ENCODE measurements at places on chromosomes 11 and 22.

- no peak for DNase-seq
These were observed 8.2 kb downstream of the RRP7A start for GRCh38 chr22:42511401-42511891.

DNA sequence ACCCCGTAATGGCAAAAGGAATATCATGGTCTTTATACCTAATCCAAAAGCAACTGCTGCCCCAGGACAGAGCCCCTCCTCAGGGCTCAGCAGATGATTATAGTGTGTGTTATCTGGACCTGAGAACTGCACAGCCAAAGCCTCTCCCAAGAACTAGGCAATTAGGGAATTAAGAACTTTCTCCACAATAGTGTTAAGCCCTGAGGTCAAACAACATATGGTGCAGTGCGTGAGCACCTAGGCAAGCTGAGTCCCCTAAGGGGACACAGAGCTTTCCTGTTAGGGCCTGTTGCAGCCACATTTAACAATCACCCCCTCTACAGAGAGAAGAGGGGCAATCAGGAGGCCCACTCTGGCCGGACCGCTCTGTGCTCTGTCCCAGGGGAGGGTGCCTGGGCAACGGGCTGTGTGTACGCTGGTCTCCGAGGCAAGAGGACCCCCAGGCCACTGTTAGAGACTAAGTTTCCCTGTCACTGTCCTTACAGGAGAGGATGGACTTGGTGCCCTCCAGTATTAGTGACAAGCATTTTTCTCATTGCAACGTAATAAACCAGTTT is 1.4 kb upstream of the KCNJ5 start:
- DNase-seq: no peak

DNA sequence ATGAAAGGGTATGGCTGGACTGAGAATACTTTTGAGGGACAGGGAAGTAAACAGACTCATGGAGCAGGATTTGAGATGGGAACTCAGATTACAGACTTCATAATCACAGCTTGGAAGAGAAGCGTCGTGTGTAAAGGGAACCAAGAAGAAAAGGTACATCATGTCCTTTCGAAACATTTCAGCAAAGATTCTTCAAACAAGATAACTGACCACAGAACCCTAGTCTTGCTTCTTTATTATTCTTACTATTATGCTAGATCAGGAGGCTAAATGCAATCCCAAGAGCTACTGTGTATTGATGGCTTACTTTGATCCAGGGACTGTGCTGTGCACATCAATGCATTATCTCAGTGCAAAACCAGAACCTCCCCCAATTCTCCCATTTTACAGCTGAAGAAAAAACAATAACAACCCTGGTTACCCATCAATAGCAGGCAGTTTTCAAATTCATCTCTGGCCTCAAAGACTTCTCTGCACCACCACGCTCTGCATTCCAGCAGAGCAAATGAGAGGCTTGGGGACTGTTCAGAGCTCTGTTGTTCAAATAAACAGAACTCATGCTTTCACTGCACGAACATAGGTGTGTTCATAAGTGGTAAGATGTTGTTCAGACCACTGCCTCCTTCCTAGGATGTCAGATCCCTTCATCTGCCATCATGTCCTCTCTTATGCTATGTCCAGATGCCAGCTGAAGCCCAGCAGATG is 104.8 kb upstream of the NAV2 start:
- no peak for DNase-seq

DNA sequence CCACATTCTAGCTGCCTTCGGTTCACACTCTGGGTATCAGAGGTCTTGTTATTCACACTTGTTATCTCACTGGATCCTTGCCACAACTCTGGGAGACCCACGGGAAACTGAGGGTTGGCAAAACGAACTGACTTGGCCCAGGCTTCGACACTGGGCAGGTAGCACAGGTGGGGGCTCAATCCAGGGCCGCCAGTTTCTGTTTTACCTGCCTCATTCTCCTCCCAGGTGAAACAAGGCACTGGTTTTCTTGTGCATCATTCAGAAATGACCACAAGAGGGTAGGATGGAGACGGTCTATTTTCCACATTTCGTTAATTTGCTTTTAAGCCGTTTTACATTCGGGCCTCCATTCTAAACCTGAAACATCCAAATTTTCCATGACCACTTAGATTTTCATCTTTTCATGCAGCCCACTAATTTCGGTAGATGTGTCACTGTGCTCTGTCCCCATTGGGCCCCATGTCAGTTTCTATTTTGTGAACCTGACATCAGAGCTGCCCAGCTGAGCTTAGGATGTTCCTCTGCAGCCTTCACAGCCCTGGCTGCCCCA is 108.1 kb downstream of the KIAA1671 start:
- DNase-seq: no peak

GRCh38 chr11:86660088-86660487 is 12.3 kb downstream of the ME3 start:
- no peak for DNase-seq

GRCh38 chr22:47102648-47103047 is 340.2 kb downstream of the TBC1D22A start:
- no peak for DNase-seq

GRCh38 chr11:80993536-80993935 is 1552.7 kb upstream of the TENM4 start:
- DNase-seq: no peak

- no peak for DNase-seq
These were observed 3.8 kb upstream of the TTLL8 start for GRCh38 chr22:50061824-50062355.

DNA sequence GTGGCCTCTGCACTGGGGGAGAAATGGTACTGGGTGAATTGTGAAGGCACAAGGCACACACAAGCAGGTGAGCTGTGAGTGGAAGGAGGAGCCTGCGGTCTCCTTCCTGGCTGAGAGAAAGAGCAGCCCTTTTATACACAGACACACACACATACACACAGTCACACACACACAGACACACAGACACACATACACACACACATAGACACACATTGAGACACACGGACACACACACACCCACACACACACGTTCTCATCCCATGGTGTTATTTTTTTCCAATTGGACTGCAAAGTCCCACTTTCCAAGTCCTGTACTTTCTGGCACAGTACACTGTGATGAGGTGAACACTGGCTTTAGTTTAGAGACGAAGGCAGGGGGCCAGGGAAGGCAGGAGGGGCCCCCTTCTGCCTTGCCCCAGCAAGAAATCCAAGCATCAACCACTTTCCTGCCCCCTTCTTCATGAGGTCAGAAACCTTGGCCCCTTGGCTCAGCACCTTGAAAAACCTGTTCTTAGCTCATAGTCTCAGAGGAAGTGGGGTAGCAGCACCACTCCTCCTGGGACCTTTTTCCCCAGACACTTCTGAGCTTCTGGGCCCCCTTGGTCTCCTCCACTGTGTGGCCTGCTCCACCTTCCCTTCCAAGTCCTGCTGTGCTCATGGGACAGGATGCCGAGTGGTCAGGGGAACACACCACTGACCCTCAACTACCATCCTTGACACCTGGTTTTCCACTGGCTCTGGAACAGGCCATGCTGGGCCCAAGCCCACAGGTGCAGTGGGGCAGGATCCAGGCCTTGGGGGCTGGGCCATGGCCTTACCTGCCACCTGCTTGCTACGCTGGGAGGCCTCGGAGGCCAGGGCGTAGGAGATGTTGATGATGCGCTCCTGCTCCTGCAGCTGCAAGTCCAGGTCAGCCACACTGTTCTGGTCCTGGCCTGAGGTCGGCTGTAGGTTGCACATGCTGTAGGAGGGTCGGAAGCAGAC is 43.8 kb downstream of the C11orf58 start:
- DNase-seq: no peak

GRCh38 chr22:45676024-45676423 is 4.4 kb downstream of the ATXN10 start:
- DNase-seq: no peak

DNA sequence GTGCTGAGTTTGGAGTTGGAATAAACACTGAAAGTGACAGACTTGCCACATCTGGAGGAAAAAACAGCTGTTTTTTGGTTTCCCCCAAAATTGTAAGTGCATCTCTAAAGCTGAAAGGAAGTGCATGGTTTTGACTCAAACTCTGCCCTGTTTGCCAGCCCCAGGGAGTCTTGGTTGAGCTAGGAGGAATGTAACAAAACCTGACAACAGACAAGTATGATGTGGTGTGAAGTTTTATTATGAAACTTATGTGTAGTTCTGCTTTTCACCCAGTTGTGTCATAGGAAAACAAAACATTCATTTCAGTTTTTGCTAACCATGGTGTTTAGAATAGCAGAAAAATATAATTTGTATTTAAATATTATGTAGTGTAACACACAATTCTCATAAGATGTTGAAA is 31.7 kb upstream of the PDE3B start:
- no peak for DNase-seq

GRCh38 chr22:37990862-37991261 is 6.5 kb upstream of the SOX10 start:
- no peak for DNase-seq

Data from substantia nigra (tissue), 51 donors.